ENCODE measurements at places on chromosomes 6 and 20.

DNA sequence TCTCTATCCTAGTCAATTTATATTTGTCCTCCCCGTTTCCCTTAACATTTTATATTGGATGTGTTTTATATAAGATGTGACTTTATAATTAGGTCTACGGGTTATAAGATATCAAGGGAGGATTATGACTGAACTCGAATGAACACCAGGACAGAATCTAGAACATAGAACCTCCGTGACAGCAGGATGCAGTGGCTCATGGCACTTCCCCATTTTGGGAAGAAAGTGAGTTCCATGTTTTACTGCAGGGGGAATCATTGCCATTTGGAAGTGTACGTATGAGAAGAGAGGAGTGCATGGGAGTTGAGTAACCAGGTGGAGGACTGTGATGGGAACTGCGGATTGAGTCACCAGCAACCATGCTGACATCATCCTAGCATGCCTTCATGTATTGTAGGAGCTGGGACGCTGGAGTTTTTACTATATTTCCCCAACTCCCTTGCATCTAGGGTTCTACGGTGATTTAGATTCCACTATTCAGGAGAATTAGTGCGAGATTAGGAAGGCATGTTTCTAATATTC is 56.1 kb upstream of the FOXC1 start:
- DNase-seq: no peak

GRCh38 chr6:13488015-13488895 is 855 bp upstream of the GFOD1 start:
- no peak for DNase-seq

DNA sequence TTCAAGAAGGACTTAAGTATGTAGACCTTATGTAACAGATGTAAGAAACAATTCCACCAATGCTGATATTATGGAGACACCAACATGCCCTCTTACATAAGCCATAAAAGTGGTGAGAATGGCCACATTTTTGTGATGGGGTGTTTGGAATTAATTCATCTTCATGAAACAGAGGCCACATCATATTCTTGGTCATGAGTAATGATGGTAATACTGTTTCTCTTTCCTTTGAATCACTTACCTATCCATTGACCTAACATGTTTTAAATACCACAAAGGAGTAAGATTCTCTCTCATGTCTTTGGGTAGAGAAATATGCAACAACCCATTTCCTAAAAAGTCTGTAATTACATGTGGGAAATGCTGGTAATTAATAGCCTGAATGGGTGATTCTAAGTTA is 545.4 kb upstream of the FLRT3 start:
- no peak for DNase-seq

DNA sequence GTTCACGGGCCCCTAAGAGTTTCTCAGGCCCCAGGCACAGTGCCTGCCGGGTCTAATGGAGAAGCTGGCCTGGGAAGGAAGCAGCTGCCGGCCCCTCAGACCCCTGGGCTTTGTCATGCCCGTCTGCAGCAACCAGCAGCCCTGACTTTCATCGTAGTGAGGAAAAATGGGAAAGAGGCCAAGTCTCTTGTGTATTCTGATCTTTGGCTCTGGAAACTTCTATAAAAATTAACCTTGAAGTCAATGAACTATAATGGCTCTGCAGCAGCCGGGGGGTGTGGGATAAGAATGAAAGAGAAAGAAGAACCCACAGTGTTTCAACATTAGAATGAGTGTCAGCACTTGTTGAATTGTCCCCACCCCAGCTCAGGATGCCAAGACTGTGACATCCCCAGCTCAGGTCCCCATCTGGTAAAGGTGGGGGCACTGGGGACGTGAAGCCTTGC is 12.9 kb downstream of the TGM2 start:
- DNase-seq: no peak

DNA sequence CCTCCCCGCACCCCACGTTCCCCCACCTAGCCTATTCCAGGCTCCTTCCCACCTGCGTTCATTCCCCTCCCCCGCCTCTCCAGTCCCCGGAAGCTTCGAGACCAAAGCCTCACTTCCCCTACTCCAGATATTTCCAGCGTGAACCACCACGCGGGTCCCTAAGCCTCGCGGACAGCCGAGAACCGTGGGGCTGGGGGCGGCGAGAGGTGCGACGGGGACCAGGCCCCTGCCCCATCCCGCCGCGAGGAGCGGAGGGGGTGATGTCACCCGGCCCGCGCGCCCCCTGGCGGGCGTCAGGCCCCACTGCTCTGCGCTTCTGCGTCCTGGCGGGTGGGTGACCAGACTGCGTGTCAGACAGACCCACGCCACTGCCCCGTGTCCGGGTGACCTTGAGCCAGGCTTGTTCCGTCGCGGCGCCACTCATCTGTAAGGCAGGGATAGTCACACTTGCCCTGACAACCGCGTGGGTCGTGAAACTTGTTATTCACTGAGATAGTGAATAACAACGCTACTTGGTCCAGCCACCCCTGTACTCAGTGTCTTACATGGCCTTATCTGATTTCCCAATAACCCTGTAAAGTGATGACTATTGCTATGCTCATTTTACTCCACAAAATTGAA is 9.0 kb upstream of the HSP90AB1 start:
- DNase-seq: peak; percentile 29

DNA sequence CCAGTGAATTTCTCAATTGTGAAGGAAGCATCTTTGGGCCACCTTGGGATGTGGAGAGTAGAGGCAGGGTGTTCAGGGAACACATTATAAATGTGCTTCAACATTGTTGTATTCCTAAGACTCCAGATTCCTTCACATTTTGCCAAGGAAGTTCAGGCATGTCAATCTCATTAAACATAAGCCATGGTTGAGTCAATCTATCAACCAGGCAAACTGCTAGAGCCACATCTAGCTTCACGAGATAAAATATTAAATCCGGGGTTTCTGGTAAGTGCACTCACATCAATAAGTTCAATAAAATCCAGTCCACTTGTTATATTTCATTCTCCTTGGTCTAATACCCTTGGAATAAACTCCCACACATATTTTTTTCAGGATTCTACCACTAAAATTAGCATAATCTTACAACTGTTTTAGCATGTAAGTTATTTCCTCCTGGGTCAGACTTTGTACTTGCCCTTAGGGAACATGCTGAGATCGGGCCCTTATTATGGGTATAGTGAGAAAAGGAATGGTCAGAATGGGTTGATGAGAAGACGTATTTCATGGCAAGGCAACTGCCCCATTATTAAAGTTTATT is 93.6 kb downstream of the ADTRP start:
- DNase-seq: no peak

- no peak for DNase-seq
These were observed 16.8 kb downstream of the RPL7L1 start for GRCh38 chr6:42896178-42896719.

DNA sequence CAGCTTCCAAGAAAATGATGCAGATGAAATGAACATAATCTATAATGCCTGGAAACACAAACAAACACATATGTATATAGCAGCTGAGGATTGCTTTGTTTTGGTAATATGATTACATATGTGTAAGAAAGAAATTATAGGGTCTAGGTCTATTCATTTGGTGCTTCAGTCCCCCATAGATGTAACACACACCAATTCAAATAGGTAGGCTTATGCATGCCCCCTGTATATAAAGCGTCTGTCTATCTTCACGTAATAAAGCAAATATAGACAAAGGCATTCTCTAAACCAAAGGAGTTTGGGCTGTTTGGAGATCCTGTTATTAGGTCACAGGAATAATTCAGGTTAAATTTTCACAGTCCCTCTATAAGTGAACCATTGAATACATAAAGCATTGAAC is 270.4 kb upstream of the SGK1 start:
- DNase-seq: no peak

GRCh38 chr6:138450445-138450844 is 46.4 kb downstream of the HEBP2 start:
- no peak for DNase-seq

- DNase-seq: no peak
These were observed 60.7 kb downstream of the AKAP12 start for GRCh38 chr6:151300267-151300991.

- no peak for DNase-seq
These were observed 73.2 kb downstream of the LY86 start for GRCh38 chr6:6661684-6662083.

DNA sequence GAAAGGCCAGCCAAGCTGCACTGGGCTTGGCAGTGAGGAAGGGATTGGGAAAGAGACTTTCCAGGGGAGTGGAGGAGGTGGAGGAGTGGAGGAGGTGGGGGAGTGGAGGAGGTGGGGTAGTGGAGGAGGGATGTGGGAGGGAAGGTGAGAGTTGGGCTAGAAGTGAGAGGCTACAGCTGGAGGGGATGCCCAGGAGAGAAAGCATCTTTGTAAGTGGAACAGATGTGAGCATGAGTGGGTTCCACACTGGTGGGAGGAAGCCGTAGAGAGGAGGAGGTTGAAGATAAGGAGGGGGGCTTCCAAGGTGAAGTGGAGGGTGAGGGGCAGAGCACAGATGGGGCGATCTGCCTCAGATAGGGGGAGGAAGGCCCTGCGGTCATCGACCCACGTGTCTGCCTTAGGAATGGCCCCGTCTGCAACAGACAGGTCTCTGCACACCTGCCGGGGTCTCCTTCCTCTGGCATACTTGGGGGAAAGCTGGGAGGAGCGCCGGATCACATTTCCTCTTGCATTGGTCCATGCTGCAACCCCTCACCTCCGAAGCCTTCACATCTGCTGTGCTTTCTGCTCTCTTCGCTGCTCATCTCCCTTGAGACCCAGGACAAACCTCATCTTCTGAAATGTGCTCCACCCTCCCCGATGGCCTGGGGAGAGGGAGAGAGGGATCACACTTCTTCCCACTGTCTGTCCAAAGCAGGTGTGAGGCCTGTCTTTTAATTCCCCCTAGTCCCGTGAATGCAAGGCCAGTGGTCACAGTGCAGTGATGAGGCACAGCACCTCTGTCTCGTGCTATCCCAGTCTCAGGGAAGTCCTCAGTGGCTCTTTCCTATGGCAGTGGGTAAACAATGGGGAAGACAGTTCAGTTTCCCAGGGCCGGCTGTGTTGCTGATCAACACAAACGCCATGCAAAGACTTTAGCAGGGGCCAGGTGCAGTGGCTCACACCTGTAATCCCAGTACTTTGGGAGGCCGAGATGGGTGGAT is 48.6 kb upstream of the SNX9 start:
- DNase-seq: no peak

Data from cortex of kidney (tissue), 1 donor.